Glutamatergic neuron (in vitro differentiated cells): ENCODE measurements at places on chromosomes 16 and 17. TPM values are rescaled to one million over a fixed set of nuclear protein-coding genes. Genes with fewer than 3 reads are reported as not detected.
A peak's percentile ranks its signal among the peaks of the same experiment; 100 is the strongest.

DNA sequence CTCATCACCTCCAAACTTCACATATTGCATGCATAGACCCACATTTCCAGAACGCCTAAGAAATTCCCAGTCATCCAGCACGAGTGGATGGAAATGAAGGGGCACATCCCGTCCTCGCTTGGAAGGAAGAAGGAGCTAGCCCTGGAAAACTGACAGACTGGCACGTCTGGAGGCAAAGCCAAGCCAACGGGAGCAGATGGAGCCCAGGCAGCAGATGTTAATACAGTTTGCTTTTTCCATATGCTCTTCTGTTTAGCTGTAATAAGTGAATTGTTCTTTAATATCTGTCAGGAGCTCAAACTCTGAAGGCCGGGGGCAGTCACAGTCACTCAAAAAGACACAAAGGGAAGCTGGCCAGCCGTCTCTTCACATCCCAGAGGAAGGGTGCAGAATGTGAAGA lies 187.7 kb downstream of the XYLT1 start:
- DNase-seq, result peak; percentile 33

GRCh38 chr17:33684735-33685134 lies 391.6 kb upstream of the ASIC2 start:
- no peak for DNase-seq

DNA sequence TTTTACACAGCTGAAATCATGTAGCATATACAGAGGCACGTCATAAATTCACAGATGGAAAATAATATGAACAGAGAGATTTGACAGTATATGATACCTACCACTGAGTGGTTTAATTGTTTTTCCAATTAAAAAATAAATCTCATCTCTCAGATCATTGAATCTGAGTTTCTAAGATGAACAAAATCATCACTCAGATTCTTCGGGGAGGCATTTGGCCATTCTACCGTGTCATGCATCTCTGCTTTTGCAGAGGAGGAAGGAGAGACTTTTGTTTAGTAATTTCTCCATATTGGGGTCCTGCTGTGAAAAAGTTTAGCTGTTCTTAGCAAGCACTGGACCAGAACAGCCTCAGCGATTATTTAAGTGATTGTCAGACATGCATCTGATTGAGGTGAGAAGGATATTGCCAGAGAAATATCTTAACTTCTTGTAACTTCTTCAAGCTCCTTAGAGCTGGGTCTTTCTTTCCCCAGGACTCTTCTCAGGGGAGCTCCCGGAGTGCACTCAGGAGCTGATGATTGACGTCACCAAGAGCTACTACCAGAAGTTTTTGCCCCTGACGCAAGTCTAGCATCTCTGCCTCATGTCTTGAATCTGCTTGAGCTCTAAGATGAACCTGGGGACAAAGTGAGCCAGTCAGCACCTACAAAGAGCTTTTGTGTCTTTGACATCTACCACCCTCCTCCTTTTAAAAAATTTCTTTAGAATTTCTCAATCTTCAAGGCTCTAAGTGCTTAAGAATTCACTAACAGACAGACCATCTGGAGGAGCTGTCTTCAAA lies 11.9 kb upstream of the PLK1 start:
- DNase-seq, result no peak

DNA sequence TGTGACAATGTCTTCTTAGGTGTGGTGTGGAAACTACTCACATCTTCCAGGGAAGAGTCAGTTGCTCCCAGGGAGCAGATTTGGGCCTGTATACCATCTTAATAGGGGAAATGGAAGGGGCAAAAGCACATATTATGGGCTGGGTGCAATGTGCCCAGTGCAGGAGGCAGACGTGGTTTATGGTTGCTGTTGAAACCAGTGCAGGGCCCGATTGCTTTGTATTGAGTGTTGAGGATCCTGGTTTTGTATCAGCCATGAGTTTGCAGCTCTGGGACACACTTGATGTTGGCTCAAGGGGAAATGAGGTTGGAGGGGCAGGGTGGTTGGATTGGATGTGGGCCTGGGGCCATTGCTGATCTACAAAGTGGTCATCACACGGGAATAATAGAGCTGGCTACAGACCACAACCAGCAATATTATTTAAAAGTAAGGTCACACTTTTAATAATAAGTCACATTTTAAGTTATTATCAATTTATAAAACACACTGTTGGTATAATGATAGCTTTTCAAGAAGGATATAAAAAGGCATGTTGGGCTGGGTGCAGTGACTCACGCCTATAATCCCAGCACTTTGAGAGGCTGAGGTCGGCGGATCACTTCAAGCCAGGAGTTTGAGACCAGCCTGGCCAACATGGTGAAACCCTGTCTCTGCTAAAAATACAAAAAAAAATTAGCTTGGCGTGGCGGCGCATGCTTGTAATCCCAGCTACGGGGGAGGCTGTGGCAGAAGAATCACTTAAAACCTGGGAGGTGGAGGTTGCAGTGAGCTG lies 302.4 kb downstream of the SEC14L1 start:
- no peak for DNase-seq

DNA sequence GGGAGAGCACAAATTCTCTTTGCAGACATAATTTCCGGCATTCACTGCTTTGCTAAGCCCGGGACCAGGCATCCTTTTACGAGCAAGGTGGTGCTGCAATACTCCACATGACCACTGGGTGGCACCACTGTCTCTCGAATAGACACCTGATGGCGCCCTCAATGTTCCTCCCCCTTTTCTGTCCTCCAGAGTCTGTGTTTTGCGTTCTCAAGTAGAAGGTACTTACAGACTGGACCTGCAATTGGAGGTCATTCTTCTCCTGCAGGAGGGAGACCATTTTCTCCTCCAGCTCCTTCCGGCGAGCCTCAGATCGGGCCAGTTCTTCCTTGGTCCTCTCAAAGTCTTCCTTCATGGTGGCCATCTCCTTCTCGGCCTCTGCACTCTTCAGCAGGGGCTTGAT lies 45.2 kb downstream of the MYH13 start:
- DNase-seq, result peak; percentile 90

GRCh38 chr16:84267380-84267779 lies 27.3 kb upstream of the WFDC1 start:
- no peak for DNase-seq

DNA sequence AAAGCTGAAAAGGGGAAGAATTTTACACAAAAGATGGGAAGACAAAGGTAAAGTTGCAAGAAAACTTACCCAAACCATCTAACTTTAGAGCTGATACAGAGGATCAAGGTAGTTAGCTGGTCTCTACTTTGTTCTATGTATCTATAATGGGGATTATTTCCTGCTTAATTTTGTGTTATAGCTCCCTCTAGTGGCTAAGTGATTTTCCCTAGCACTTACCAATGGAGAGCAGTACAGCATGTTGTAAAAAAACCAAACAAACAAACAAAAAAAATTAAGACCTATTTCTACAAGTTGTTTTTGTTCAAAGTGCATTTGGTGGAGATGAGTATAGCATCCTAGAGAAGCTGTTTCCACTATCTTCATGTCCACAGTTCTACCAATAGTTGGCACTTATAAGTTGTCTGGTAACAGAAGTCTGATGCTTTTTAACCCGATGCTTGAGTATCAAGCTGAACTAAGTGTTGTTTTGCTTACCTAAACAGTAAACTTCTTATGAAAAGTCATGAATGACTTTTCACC lies 7.5 kb downstream of the SRSF1 start:
- DNase-seq, result no peak

- DNase-seq, result no peak
Observed at GRCh38 chr17:6868582-6868981, 37.1 kb upstream of the TEKT1 start.

- DNase-seq, result no peak
Observed at GRCh38 chr16:53378138-53378537, 56.1 kb upstream of the RBL2 start.

GRCh38 chr17:42313773-42314566 lies 25.7 kb downstream of the STAT5A start:
- DNase-seq, result no peak

GRCh38 chr17:43597624-43598356 lies 51.6 kb upstream of the ETV4 start:
- no peak for DNase-seq

GRCh38 chr17:21029036-21029435 lies 13.8 kb downstream of the USP22 start:
- DNase-seq, result no peak

GRCh38 chr17:50047488-50048126 lies 8.3 kb upstream of the ITGA3 start:
- DNase-seq, result no peak

The KRTAP2-3 gene
- not detected for total RNA-seq

The CCDC154 gene
- total RNA-seq, result 4.2 TPM

The GAS2L2 gene
- total RNA-seq, result 0.27 TPM

The MYH11 gene
- 0.10 TPM for total RNA-seq

The CD7 gene
- 0.27 TPM for total RNA-seq

The SYT17 gene
- total RNA-seq, result 10.0 TPM

The MEOX1 gene
- not detected for total RNA-seq

The RAB37 gene
- 2.1 TPM for total RNA-seq
